ENCODE measurements at places on chromosomes 1 and 21. TPM values are rescaled to one million over a fixed set of nuclear protein-coding genes. Genes with fewer than 3 reads are reported as not detected.
A peak's percentile ranks its signal among the peaks of the same experiment; 100 is the strongest.

The PGLYRP4 gene
- polyA plus RNA-seq: not detected

The CFAP141 gene
- polyA plus RNA-seq: not detected

The STX12 gene
- polyA plus RNA-seq: 45.7 TPM

DNA sequence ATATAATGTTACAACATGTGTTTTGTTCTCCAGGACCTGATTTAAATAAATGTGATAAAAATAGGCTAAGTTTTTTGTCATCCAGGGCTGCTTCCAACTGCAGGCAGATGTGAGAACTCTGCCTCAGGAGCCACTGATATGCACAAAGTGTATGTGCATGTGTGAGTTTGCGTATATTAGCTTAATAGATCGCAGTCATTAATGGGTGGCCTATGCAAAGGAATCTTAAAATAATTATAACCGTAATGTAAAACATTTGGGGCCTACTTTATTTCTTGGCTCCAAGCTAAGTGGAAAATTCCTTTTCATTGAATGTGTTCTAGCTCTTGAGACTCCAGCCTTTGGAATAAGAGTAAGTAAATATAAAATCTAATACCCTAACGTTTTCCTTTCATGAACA is 16.8 kb downstream of the DHX9 start:
- DNase-seq: no peak

DNA sequence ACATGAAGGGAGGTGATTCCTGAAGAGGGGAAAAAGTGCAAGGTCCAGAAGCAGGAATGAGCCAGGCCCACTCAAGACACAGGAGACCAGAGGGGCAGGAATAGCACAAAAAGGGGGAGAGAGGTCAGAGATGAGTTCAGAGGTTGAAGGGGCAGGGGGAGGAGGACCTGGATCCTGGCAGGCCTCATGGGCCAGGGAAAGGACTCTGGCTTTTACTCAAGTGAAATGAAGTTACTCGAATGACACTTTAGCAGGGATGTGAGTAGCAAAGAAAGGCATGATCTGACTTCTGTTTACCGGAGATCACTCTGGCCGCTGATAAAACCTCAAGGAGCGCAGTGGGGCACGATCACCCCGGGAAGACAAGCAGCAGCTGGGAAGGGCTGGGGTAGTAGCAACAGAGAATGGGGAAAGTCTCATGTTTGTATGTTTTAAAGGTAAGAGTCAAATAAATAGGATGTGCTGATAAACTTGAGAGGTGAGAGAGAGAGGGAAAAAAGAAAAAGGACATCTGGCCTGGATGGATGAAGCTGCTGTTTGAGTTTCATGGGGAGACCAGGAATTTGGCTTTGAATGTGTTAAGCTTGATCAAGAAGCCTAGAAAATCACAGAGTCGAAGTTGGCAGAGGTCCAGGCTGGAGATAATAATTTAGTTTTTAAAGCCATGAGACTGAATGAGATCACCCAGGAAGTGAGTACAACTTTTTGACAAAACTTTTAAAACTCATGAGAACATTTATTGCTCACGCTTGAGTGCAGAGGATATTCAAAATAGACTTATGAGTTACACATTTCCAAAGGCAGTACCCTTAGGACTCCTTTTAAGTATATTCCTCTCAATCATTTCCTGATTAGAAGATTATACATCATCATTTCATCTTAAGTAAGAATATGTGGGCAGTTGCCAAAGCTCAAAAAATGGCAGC is 156.0 kb downstream of the RERE start:
- no peak for DNase-seq

- DNase-seq: no peak
Measured at GRCh38 chr1:236395947-236396664, 2.0 kb downstream of the EDARADD start.

DNA sequence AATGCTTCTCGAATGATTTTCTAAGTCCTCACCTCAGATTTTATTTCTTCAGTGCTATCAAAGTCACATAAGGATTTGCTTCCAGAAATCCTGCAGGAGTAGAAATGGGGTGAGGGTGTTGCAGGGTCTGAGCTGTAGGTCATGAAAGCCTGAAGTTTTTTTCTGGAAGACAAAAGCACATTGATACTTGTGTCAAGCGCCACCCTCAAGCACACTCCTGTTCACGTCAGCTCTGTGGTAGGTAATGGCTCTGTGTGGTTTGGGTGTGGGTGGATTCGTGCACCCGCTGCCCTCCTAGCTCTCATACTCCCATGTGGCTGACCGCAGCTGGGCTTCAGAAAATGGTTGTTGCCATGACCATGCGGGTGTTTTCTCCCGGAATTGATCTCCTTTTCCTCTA is 39.9 kb downstream of the AKNAD1 start:
- no peak for DNase-seq

- no peak for DNase-seq
Measured at GRCh38 chr1:71618766-71619530, 538.1 kb upstream of the ZRANB2 start.

- DNase-seq: peak; percentile 50
Measured at GRCh38 chr1:220733086-220733601, 15.0 kb upstream of the MTARC2 start.

DNA sequence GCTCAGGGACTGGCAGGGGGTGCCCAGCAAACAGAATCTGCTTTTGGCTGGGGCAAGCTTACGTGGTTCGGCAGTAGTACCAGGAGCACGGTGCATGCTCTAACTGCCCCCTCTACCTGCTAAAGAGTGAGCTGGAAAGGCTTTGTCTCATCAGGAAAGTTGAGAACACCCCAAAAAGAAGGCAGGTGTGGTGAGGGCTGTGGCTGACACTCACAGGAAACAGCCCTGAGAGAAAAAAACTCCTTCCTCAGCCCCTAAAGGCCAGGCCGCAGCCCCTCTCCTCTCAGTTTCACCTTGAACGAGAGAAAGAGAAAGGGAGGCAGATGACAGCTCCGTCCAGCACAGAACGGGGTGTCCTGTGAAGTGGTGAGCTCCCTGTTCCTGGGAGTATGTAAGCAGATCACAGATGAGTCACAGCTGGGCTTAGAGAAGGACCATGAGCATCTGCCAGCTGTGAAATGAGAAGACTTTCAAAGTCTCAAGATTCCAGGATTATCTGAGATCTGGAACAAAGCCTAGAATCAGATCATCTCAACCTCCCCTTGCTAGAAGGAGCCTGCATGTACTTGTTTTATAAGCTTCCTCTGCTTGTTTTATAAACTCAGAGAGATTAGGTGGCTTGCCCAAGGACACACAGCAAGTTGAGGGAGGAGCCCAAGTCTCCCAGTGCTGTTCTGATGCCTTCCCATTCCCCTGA is 13.4 kb downstream of the LAPTM5 start:
- no peak for DNase-seq
